ENCODE measurements at places on chromosomes 1 and 21. TPM values are rescaled to one million over a fixed set of nuclear protein-coding genes. Genes with fewer than 3 reads are reported as not detected.

- H3K4me3 ChIP-seq = no peak overlapping the region
- no peaks in the 10 kb centered on the region for H3K27me3 ChIP-seq
- no peak overlapping the region for H3K27ac ChIP-seq
- H3K4me1 ChIP-seq = peaks cover 5% of the 10 kb centered on the region
Measured at GRCh38 chr1:174112489-174113162, 46.7 kb upstream of the RABGAP1L start.

- peaks cover 2% of the 10 kb centered on the region for H3K36me3 ChIP-seq
- H3K4me3 ChIP-seq = no peak overlapping the region
- no peaks in the 10 kb centered on the region for H3K27me3 ChIP-seq
- DNase-seq = no peak
Measured at GRCh38 chr1:111116496-111116895, 23.4 kb downstream of the DRAM2 start.

DNA sequence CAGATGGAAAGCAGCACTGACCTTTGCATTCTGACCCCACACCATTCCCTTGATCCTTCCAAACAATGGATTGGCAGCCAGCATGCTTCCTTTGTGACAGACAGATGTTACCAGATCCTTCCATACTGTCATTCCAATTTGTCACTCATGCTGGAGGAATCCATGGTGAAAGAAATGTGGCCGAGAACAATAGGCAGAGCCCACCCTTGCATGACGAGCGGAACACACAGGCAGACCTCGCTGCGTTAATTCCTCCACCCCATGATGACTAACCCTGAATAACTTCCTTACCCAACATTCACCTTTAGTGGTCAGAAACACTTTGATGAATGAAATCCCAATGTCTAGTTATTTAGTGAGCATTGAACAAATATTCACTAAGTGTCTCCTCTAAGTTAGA lies 45.1 kb downstream of the PDPN start:
- no peaks in the 10 kb centered on the region for H3K4me1 ChIP-seq
- H3K36me3 ChIP-seq = no peaks in the 10 kb centered on the region
- no peak for DNase-seq
- no peak overlapping the region for H3K4me3 ChIP-seq
- H3K27ac ChIP-seq = no peak overlapping the region
- no peaks in the 10 kb centered on the region for H3K27me3 ChIP-seq

- no peak within 1 kb of the TSS for H3K4me3 ChIP-seq
- H3K27me3 ChIP-seq = no peaks in the 10 kb centered on the region
- DNase-seq = peak; percentile 78
- no peaks in the 10 kb centered on the region for H3K4me1 ChIP-seq
- no peak within 1 kb of the TSS for H3K27ac ChIP-seq
Measured at GRCh38 chr1:169711469-169712308, at the start of gene SELL. SELL (minus strand) TSS chr1:169711620; CDS start chr1:169711498, 122 bp downstream.

- peaks cover 10% of the 10 kb centered on the region for H3K36me3 ChIP-seq
- H3K4me1 ChIP-seq = no peaks in the 10 kb centered on the region
- DNase-seq = no peak
- H3K4me3 ChIP-seq = no peak overlapping the region
- H3K27me3 ChIP-seq = no peaks in the 10 kb centered on the region
Measured at GRCh38 chr1:205275916-205276688, 45.4 kb downstream of the NUAK2 start.

TMEM234 gene
- 22.1 TPM for polyA plus RNA-seq

FAM167B gene
- 2.6 TPM for polyA plus RNA-seq
